Right lung (tissue), 10 donors: ENCODE measurements at places on chromosomes 5 and 9. TPM values are rescaled to one million over a fixed set of nuclear protein-coding genes. Genes with fewer than 3 reads are reported as not detected.
A peak's percentile ranks its signal among the peaks of the same experiment; 100 is the strongest.

RGMB gene
- 15.7 TPM for polyA plus RNA-seq

MYMK gene
- not detected for polyA plus RNA-seq

GRCh38 chr5:147483961-147484707 lies 25.7 kb downstream of the DPYSL3 start:
- DNase-seq: peak; percentile 41

- DNase-seq: no peak
Measured at GRCh38 chr5:6822068-6822467, 108.8 kb downstream of the TENT4A start.

- peak; percentile 68 for DNase-seq
Measured at GRCh38 chr9:129752900-129753729, at the start of gene PTGES. Gene PTGES (minus strand): TSS chr9:129753042. CDS start chr9:129753012, 30 bp downstream.

- no peak for DNase-seq
Measured at GRCh38 chr9:105194234-105194633, 50.2 kb upstream of the SLC44A1 start.

GRCh38 chr5:67002832-67003684 lies 193.5 kb downstream of the CD180 start:
- DNase-seq: no peak
